ENCODE measurements at places on chromosomes 4 and X.

DNA sequence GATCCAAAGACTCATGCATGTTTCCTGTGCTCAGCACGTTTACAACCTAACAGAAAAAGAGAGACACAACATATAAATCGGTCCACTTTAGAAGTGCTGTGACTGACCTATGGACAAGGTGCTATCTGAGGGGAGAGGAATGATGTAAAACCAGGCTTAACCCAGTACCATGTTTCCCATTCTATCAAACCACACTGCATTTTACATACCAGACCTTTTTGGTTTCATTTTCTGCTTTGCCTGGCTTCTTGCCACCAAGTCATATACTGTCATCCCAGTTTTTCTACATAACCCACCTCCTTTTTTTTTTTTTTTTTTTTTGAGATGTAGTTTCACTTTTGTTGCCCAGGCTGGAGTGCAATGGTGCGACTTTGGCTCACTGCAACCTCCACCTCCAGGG, 82.2 kb downstream of the KLF8 start:
- DNase-seq, result no peak

DNA sequence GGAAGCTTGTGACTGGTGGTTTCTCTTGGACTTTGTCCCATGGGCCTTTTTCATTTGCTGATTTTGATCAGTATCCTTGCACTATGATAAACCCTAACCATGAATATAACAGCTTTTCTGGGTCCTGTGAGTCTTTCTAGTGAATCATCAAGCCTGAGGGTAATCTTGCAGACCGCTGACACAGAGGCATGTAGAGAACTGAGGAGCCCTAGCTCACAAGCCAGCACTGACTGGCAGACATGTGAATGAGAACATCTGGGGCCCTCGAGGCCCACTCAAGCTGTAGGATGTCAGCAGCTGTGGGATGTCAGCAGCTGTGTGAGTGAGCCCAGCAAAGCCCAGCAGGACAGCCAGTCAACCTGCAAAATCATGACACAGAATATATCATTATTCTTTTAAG, 36.7 kb downstream of the HMGB3 start:
- peak; percentile 57 for DNase-seq

DNA sequence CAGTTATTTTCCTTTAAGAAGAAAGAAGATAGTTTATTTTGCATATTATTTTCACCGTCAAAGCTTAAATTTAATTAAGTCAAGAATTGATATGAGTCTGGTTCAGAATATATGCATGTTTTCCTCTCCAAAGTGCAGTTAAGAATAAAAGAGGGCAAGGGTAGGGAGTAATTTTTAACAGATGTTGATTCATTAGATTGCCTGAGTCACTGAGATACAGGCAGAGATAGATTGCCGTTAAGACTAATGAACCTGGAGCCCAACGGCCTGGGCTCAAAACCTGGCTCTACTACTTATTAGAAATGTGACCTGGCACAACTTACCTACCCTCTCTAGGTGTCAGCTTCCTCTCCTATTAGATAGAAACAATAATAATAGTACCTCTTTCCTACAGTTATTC, 1037.4 kb upstream of the PABPC4L start:
- peak; percentile 35 for DNase-seq

DNA sequence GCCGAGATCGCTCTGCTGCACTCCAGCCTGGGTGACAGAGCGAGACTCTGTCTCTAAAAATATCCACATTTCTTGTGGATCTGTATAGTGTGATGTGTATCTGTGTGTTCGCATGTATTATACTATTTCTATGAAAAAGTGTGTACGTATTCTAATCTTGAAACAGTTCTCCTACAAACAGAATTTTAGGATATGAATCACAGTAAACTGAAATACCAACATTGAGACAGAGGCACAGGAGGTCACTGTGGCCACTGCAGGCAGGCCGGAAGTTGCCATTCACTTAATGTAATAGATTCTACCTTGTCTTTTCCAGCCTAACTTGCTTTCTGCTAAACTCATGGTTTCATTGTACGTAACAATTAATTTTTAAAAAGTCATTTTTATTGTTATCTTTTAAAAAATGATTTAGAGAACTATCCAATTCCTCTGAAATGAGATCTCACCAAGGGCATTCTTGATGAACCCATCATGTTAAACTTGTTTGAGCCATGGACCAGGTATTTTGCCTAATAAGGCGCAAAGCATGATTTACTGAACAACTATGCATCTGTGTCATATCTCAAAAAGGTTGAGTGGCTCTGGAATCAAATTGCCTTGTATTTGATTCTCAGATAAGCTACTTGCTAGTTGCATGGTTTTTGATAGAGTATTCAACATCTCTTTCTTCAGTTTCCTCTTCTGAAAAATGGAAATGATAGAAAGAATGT, 154.9 kb upstream of the GYPA start:
- DNase-seq, result peak; percentile 40

DNA sequence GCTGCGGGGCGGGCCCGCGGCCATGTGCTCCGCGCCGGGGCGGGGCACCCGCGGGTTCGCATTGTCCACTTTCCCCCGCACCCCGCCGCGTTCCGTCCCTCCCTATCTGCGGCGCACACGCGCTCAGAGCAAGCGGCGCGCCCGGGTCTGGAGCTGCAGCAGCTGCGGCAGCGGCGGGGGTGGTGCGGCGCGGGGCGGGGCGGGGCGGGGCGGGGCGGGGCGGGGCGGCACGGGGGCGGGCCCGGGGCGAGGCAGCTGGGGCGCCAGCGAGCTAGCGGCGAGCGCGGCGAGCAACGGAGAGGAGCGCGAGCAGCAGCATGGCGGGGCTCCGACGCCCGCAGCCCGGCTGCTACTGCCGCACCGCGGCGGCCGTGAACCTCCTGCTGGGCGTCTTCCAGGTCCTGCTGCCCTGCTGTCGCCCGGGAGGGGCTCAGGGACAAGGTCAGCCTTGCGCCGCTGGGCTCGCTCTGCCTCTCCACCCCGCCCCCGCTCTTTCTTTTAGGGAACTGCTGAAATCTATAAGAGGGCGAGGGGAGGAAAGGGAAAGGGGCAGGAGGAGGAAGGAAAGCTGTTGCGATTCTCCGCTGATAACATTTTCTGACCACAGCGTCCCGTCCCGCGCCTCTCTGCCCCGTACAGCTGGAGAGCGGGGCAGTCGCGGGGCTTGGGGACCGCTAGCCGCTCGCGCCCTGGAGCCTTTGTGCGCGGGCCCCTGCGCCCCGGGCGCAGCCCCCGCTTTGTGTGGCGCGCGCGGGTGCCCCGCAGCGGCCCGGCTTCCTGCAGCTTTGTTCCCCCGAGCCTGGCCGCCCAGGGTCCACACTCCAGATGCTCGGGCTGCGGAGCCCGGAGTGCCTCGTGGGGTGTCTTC, at the start of gene TMEM131L:
TMEM131L (plus strand) TSS at position 280 of the 868 bp plus-strand sequence; CDS start at position 318, 38 bp downstream.
- DNase-seq, result peak; percentile 67

- DNase-seq, result no peak
Observed at GRCh38 chrX:27276751-27277150, 186.4 kb downstream of the PPP4R3C start.

DNA sequence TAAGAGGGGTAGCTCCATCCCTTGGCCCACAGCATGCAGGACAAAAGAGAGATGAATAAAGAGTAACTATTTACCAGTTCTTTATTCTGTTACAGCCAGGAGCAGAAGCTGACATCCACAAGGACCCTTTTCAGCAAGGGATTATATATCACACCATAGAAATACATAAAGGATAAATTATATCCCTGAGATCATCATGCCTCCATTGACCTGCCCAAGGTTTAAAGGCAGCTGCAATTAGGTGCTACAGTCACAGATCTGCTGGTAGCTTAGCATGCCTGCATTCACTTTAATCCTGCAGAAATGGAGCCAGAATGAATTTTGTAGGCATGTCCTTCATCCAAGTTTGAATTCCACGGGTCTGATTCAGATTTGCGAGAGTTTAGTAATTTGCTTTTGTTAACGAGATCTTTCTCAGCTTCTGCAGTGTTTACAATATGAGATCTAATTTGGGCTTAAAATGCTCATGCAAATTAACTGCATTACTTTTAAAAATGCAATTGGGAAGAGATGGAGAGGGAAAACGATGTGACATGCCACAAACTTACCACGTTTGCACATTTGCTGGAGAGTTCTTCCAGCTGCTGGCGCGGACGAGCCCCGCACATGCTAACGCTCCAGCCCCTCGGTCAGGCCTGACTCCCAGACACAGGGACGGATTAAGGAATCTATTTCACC, 327.0 kb upstream of the NOCT start:
- no peak for DNase-seq

DNA sequence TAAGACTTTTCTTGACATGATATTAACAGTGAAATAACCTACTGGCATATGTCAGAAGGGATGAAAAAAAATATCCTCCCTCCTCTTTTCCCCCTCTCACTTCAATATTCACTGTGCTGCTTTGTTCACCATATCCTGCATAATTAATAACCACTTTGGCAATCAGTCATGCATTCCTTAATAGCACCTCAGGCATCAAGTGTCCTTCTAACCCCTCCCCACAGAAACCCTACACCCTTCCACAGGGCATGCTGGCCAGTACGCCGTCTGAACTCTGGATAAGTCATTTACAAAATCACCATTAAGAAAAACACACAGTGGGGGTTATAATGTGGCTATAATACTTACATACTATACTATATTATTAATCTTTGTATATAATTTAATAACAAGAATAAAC, 165.9 kb downstream of the PDGFC start:
- no peak for DNase-seq

- DNase-seq, result peak; percentile 86
Observed at GRCh38 chr4:124641715-124642381, 70.7 kb downstream of the ANKRD50 start.

DNA sequence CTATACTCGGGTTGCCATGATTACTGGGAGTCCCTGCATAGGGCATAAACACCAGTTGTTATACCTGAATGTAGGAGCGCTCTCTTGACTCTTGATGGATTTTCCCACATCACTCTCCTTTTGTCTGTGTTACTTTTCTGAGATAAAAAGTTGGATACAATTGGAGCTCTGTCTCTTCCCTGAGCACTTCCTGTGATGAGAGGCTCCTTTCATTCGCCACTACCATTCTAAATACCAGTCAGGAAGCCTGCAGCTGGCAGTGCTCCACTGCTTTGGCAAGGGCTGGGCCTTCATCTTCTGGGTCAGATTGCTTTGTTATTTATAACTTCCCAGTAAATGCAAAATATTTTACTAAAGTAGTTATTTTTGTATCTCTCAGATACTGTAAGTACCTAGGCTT, 13.9 kb downstream of the TCEANC start:
- no peak for DNase-seq
